ENCODE measurements at places on chromosomes 6 and 20. TPM values are rescaled to one million over a fixed set of nuclear protein-coding genes. Genes with fewer than 3 reads are reported as not detected.

Gene DEF6
- 0.66 TPM for polyA plus RNA-seq

Gene MROH8
- 3.8 TPM for polyA plus RNA-seq

Gene PMEPA1
- polyA plus RNA-seq = 1.9 TPM

Gene KCNB1
- 12.3 TPM for polyA plus RNA-seq

Gene STX11
- polyA plus RNA-seq = not detected

Gene MICB
- polyA plus RNA-seq = not detected

Gene PPIL6
- polyA plus RNA-seq = 18.1 TPM

Gene PRPH2
- polyA plus RNA-seq = 6.2 TPM

Gene HCRTR2
- not detected for polyA plus RNA-seq

Gene NKAIN2
- 7.7 TPM for polyA plus RNA-seq

Gene SCRT2
- 0.36 TPM for polyA plus RNA-seq

Gene ADTRP
- polyA plus RNA-seq = 1.3 TPM

Gene FABP7
- polyA plus RNA-seq = 164 TPM

Gene NSFL1C
- 31.4 TPM for polyA plus RNA-seq

Gene RAB32
- polyA plus RNA-seq = 3.0 TPM

Gene FRK
- 0.21 TPM for polyA plus RNA-seq

Gene NKX2-2
- 0.69 TPM for polyA plus RNA-seq

Gene ABHD16B
- polyA plus RNA-seq = not detected

Gene SIRPB1
- 5.8 TPM for polyA plus RNA-seq

Gene BMP7
- polyA plus RNA-seq = 1.8 TPM

Gene ETV7
- polyA plus RNA-seq = not detected

Gene LZTS3
- 1.3 TPM for polyA plus RNA-seq

Gene ARFGEF3
- 10.4 TPM for polyA plus RNA-seq

Gene GDAP1L1
- 13.4 TPM for polyA plus RNA-seq

Gene SIRPD
- polyA plus RNA-seq = not detected

Gene TGM3
- polyA plus RNA-seq = not detected

Gene NKAPL
- 6.6 TPM for polyA plus RNA-seq

Gene DUSP15
- polyA plus RNA-seq = not detected

Gene C20orf204
- polyA plus RNA-seq = not detected

Gene UBR2
- polyA plus RNA-seq = 8.8 TPM

Gene B4GALT5
- 15.8 TPM for polyA plus RNA-seq

Gene WFDC13
- polyA plus RNA-seq = not detected

All from Purkinje cell (primary cell).